ENCODE measurements at places on chromosomes 3 and 15.

DNA sequence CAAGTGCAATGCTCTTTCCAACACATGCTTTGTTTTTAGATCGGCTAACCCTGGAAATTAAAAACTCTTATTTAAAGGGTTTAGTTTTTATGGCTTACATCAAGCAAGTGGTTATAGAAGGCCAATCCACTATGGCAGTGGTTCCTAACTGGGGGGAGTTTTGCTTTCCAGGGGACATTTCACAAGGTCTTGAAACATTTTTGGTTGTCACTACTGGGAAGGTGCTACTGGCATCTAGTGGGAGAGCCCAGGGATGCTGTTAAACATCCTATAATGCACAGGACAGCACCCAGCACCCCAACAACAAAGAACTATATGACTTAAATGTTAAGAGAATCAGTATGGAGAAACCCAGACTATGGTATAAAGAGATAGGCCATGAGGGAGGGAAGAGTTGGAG, 439.0 kb downstream of the NTRK3 start:
- DNase-seq, result no peak

DNA sequence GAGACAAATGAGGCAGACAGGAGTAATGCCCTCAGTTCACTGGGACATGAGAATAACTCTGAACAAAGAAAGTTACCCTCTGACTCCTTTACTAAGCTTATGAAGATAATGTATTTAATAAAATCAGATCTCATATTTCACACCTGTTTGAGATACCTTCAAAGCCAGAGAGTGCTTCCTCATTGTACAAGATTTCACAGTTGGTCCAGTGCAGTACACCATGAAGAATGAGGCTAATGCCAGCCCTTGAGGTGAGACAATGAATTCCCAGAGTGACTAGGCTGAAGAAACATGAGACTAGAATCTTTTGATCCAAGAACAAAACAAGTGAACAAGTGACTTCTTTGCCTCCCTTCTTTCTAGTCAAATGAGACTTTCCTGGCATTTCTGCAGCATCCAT, 1133.8 kb downstream of the TUSC7 start:
- DNase-seq, result no peak

- no peak for DNase-seq
These were observed 167.7 kb downstream of the GHSR start for GRCh38 chr3:172280406-172281051.

- no peak for DNase-seq
These were observed 27.6 kb downstream of the CD200 start for GRCh38 chr3:112360561-112360960.

DNA sequence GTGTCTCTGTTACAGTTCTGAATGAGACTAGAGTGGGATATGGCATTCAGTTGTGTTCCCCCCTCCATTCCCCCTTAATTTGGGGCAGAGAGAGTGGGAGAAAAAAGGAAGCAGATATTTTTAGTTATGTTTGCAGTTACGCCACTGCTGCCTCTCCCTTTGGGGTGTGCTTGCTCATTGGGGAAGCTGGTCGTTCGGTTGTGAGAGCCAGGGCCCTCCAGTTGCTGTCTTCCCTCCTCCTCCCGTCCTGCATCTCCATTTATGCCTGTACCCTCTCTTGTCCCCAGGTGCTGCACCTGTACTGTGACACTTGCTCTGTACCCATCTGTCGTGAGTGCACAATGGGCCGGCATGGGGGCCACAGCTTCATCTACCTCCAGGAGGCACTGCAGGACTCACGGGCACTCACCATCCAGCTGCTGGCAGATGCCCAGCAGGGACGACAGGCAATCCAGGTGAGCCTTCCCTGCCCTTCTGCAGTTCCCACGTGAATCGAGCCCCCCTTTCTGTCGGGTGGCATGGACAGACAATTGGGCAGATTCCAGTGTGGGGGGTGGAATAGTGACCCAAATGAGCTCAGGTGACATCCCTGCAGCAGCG, 55.8 kb downstream of the TRIM71 start:
- no peak for DNase-seq

GRCh38 chr3:55555873-55556618, 68.9 kb upstream of the WNT5A start:
- DNase-seq, result no peak

GRCh38 chr3:186241910-186242821, 119.9 kb downstream of the DGKG start:
- DNase-seq, result no peak

DNA sequence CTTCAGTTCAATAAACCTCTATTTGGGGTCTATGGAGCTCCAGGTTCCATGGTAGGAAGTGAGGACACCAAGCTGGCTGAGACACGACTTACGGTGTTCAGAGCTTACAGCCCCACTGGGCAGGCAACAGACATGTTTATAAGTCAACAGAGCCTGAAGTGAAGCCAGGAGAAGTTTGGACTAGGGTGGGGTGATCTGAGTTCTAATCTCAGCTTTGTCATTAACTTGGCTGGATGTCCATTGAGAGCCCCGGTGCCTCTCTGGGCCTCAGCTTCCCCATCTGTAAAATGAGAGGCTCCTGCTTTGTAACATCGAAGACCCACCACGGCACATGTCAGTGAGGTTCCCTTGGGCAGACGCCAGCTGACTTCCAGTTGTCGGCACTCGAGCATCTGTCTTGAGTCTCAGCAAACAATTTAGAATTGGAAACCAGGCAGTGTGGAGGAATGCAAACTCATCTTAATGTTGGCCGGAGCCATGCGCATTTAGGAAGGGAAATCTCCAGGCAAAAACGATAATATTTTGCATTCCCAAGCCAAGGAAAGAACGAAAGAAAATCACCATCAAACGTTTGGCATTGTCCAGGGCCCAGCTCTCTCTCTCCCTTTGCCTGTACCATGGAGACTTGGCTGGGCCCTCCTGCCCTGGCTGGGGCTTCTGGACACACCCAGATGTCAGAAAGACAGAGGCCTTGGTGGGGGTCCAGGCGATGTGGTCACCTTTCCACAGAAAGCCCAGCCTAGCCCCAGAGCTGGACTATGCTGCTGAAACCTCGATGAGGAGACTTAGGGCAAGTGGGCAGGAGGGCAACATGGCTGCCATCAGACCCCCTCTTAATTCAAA, 18.4 kb downstream of the ITGA11 start:
- no peak for DNase-seq

- no peak for DNase-seq
These were observed 422.7 kb upstream of the TPRG1 start for GRCh38 chr3:188749010-188749617.

GRCh38 chr3:177179281-177180067, 17.8 kb downstream of the TBL1XR1 start:
- DNase-seq, result no peak

DNA sequence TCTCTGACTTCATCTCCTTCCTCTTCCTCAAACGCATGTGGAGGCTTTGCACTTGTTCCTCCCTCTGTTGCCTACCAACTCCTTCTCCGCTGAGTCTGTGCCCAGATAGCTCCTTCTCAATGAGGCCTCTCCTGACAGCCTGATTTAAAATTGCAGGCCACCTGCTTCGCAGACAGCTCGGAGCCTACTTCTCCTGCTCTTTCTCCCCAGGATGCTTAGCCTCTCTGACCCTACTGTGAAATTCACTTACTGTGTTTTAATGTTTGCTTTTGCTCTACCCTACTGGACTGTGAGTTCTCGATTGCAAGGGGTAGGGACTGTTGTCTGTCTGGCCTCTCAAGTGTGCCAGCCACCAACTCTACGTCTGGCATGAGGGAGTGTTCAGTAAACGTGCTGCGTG, 83.4 kb downstream of the EEFSEC start:
- no peak for DNase-seq

DNA sequence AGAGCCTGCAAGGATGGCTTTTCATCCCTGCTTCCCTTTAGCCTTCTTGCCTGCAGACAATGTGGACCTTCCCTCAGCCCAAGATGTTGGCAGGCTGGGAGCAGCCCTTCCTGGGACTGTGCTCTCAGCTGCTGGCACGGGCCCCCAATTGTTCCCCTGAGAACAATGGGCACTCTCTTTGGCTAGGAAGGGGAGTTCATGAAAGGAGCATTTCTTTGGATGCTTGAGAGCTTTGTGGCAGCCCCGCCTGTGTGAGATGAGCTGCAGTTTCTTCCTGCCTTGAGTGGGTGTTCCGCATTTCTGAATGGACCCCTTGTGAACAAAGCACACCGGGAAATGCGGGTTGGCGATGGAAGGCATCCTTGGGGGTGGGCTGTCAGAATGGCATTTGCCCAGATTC, 35.0 kb upstream of the BSN start:
- DNase-seq, result no peak

- DNase-seq, result no peak
These were observed at the start of gene PLCH1 for GRCh38 chr3:155744626-155745324. TSS of gene PLCH1 (minus strand) at chr3:155745071. CDS start at chr3:155704224, 40,847 bp downstream.

GRCh38 chr3:196440041-196440537, 7.9 kb upstream of the UBXN7 start:
- DNase-seq, result no peak

DNA sequence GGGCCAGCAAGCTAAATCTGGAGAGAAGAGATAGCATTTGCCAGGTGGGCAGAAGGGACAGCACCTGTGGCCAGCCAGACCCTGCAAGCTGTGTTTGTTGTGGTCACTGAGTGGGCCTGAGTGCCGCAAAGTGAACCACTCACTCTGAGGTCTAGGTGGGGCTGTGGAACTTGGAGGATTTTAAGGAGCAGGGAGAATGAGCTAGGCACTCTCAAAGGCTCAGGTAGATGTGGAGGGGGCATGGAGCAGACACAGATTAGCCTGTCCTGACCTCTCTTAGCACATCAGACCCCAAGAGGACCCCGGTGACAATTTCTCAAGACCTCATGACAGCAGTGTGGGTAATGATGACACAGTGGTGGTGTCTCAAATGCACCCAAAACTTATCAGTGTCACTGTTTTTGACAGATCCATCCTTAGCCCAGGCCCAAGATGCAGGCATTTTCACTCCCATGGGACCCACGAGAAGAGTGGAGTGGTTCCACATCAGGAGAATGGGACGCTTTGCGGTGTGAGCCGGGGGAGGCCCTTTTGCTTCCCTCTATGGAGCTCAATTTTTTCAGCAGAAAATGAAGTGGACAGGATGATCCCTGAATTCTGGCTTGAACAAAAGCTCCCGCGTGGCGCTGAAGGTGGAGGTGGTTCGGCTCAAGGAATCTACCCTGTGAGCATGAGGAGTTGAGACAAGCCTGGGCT, 43.8 kb upstream of the TLE3 start:
- DNase-seq, result no peak

DNA sequence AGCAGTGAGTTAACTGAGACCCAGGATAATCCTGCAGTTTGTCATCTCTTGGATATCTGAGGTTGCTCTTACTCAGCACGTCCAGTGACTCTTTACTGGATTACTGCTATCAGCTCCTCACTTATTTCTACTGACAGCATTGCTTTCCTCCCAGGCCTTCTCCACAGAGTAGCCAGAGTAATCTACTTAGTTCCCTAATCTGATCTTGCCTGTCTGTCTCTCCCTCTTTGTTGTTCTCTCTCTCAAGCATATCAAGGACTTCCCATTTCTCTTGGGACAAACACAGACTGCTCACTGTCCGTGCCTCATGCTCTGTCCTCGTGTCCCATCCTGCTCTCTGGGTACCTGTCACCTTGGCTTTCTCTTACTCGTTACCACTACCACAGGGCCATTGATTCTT, 376.2 kb downstream of the FEZF2 start:
- DNase-seq, result no peak

DNA sequence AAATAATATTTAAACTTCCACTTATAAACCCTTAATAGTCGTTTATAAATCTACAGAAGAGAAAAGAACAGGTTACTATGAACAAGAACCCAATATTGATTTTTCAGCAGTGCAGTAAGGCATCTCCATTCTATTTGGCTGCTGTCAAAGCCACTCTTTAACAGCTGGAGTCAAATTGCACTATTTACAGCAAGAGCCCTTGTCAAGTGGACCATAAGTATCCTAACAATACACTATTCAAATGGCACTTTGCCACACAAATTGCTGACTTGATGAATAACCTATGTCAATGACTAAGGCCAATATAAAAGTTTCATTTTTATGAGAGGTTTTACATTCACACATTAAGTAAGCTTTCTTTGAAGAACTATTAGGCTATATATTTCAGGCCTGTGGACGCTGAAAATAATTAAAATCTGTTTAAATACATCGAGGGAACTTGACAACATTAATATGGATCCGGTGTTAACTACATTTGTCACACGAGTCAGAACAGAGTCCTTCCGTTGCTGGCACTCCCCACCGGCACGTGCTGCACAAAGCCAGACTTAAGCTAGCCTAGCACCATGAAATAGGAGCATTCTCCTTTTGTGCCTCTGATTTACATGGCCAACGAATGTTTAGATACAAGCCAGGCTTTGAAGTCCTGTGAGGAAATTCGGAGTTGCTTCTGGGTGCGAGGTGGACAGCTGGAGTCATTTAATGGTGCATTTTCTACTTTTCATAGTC, 100.5 kb downstream of the WDR72 start:
- DNase-seq, result no peak

DNA sequence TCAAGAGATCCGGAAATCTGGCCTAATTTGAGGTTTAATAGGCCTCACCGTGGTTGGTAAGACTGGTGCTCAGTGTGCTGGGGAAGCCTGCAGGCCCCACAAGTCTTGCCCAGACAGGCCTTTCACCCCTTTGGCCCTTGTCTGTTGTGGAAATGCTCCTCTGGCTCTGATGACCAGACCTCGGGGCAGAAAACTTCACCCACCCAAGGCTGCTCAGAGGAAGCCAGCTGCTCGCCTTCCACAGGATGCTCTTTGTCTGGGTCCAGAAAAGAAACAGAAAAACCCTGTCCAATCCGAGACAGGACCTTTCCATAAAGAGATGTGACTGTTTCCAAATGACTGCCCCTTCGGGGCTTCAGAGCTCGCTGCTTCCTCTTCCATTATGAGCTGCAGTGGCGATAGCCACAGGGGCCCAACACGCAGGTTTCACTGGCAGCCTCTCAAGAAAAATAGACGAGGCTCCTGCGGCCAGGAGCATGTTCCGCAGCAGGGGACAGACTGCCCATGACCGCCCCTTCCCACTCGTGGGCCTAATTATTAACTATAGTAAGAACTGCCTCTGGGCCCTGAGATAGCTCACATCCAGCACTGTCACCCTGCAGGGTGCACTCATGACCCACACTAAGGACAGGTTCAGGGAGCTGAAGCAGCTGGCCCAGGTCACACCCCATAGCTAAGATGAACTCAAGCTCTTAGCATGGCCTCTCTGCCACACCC, 6.8 kb upstream of the SNX22 start:
- DNase-seq, result no peak

- no peak for DNase-seq
These were observed 841.2 kb downstream of the TUSC7 start for GRCh38 chr3:117550766-117551165.

GRCh38 chr15:28132524-28133275, 33.6 kb upstream of the OCA2 start:
- no peak for DNase-seq

Measured in GM18507 (cell line).